ENCODE measurements at places on chromosomes 16 and 17.
A peak's percentile ranks its signal among the peaks of the same experiment; 100 is the strongest.

- no peak for DNase-seq
Observed at GRCh38 chr17:40319651-40320540, 10.9 kb downstream of the RARA start.

GRCh38 chr17:3969963-3970362 lies 5.7 kb upstream of the ATP2A3 start:
- DNase-seq: no peak

GRCh38 chr16:48911700-48912099 lies 301.7 kb upstream of the N4BP1 start:
- peak; percentile 4 for DNase-seq

- no peak for DNase-seq
Observed at GRCh38 chr16:80517846-80518245, 22.9 kb upstream of the DYNLRB2 start.

GRCh38 chr17:12656354-12656753 lies 9.3 kb upstream of the MYOCD start:
- no peak for DNase-seq

DNA sequence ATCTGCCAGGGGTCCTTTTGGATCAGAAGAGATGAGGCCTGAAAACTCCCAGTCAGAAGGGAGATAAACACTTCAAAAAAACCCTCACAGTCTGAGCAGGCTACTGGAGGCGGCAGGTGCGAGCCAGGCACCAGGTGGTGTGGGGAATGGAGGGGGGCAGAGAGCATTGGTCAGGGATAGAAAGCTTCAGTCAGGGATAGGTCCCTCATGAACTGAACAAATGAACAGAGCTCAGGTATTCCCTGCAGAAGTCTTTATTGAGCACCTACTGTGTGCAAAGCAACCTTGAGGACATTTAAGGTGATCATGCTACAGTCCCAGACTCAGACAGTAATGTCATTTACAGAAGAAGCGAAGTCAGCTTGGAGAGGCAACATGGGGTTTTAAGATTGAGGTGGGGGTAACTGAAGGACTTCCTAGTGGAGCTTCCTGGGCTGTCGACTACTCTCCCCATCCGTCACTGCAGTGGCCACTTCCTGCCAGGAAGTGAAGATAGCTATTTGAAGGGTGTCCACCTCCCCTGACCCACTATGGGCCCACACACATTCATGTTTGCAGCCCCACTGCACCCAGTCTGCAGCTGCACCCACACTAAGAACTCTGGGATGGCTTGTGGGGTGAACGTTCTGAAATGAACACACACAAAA lies 3.2 kb downstream of the KIFC3 start:
- no peak for DNase-seq

DNA sequence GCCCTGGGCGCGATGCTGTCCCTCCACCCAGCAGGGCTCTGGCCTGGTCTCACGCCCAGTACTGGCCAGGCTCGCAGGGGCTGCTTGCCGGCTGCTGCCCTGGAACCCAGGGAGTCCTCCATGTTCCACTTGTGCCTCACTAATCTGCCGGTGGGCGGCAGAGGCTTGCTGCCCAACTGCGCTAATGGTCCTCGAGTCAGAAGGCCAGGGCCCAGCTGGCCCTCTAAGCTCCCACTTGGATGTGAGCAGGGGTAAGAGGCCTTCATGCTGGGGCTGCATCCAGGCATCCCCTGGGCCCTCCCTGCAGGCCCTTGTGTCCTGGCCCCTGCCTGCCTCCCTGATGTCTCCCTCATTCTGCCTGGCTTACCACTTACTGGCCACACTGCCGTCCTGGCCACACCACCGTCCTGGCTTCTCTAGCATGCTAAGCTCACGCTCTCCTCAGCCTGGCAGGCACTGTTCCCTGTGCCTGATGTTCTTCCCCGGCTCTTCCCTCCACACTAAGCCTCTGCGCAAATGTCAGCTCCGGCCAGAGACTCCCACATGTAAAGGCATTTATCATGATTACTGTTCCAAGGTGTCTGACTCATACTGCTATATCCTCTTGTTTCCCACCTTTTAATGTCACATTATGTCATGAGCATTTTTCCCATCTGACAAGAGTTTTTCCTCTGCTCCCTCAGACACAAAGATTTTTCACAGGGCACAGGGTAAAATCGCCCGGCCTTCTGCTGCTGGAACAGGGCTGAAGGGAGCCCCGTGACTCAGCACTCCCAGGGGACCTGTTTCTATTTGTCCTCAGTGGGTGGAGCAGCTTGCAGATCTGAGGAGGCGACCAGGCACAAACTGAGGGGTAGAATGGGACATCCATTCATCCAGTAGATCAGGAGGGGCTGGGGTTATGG lies 15.9 kb downstream of the B9D1 start:
- DNase-seq: no peak

- peak; percentile 55 for DNase-seq
Observed at GRCh38 chr16:27313422-27314160, at the start of gene IL4R. TSS of gene IL4R (plus strand) at chr16:27313974. CDS start at chr16:27340204, 26,230 bp downstream.

DNA sequence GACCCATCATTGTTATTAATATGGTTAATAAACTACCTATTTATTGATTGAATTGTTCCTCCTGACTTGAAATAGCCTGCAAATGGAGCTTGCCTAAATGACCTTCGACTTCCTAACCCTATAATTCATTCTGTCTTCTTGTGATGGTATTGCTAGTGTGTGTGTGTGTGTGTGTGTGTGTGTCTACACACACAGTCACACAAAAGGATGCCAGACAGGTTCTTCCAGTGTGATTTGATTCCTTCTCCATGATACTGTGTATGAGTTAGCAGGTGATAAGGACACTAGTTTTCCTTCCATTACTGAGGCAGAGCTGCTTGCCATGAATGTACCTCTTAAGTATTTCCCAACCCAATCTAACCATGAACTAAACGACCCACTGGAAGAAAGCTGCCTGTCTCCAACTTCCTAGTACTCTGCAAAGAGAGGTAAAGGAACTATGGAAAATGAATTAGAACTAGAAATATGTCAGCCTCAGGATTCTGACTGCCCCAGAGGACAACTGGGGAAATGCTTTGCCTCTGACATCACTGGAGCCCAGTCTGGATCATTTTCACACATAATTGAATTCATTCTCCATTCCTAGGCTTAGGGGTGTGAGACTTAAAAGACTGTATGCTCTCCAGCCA lies 3.5 kb upstream of the CDC6 start:
- DNase-seq: peak; percentile 42

DNA sequence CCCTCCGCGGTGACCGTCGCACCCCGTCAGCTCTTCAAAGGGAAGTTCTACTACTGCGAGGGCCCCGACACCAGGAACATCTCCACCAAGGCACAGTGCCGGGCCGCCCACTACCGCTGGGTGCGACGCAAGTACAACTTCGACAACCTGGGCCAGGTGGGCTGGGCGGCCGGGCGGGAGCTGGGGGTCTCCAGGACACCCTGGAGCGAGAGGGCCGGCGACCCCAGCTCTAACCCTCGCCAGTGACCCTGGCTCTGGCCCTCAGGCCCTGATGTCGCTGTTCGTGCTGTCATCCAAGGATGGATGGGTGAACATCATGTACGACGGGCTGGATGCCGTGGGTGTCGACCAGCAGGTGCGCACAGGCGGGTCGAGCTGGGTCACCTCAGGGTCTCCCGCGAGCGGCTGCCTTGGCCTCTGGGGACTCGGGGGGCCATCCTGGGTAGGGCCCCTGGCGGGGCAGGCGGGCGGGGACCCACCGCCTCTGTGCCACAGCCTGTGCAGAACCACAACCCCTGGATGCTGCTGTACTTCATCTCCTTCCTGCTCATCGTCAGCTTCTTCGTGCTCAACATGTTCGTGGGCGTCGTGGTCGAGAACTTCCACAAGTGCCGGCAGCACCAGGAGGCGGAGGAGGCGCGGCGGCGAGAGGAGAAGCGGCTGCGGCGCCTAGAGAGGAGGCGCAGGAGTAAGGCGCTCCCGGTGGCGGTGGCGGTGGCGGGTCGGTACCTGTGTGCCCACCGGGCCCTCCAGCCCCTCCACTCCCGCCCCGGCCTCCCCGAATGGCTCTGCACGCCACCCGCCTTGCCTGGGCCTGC lies 13.4 kb downstream of the TPSG1 start:
- DNase-seq: no peak

DNA sequence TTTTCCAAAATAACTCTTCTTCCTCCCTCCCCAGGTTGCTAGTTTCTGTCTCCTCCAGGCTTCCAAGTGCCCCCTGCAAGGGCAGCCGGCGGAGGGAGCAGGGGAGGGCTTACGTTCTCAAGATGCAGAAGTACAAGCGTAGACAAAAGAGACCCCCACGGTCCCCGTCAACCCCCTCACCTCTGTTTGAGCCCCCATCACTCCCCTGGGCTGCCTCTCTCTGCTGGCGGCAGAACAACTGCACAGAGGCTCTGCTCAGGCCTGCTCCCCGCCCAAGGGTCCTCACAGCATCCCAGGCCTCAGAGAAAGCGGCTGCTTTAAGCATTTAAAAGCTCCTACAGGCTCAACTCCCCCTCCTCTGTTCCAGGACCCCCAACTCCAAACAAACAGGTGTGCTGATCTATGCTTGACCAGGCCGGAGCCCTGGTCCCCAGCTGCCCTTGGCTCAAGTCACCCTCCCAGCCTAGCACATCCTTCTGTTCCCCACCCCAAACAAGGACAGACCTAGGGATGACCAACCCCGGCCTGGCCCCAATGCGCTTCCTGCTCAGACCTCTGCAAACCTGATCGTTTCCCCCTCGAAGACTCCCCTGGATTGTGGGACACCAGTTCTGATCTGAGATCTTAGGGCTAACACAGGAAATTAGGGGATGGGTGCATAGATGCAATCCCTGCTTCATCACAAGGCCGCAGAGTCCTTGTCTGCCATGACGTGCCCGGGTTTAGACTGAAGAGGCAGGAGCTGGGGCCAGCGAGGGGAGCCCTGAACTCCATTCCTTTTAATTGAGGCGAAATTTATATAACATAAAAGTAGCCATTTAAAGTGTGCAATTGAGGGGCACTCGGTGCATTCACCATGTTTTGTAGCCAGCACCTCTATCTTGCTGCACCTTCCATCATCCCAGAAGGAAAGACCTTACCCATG lies 17.2 kb upstream of the RBFOX3 start:
- DNase-seq: no peak

DNA sequence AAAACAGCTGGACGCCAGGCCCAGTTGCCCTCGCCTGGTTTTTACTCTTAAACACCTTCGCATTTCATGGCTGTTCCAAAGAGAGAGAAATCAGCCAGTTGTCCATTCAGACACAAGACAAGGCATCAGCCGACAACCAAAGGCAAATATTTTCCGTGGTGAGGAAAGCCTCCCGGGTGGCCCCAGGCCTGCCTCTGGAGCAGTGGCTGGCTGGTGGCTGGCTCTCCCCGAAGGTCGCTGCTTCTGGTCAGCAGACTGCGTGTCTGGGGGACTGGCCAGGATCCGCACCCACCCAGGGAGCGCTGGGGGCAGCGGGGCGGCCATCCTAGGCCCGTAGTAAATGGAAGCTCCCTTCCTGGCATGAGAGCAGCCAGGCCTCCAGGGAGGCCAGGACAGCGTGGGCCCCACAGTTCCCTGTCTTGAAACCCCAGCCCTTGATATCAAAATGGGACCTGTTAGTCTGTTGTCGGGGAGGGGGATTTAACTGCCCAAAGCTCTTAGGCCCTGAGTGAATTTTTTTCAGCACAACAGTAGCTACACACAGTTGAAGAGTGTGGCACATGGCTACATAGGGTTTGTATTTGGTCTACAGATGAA lies 57.7 kb downstream of the SREBF1 start:
- DNase-seq: no peak

GRCh38 chr17:28675490-28675889 lies 13.5 kb downstream of the SUPT6H start:
- DNase-seq: no peak

DNA sequence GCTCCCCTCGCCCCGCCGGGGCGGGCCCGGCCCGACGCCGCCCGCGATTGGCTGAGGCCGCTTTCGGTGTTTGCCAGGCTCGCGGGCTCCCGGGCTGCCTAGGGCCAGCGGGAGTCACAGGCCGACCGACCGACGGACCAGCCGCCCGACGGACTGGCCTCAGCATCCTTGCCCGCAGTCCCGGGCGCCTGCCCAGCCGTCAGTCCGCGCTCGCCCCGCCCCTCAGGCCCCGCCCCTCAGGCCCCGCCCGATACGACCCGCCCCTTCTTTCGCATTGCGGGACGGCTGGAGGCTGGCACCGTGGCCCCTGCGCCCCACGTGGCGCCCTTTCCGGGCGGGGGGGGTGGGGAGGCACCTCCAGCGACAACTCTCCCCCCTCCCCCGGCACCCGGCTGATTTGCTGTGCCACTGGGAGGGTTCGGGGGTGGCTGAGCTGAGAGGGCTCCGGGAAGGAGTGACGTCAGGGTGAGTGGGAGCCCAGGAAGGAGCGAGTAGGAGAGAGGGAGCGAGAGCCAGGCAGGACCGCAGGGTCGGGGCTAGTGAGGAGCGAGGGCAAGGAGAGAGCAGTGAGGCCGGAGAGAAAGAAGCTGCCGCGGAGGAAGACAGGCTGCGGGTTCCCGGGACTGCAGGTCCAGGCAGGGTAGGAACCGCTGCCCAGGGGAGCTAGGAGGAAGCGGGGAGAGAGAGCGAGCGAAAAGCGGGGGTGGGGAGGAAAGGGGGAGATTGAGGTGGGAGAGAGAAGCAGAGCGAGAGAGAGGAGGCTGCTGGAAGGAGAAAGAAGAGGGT lies at the start of gene ASPHD1:
TSS of gene ASPHD1 (plus strand) at position 387 of the 786 bp plus-strand sequence. CDS start 484 bp downstream, outside the sequence.
- peak; percentile 66 for DNase-seq

GRCh38 chr16:88983771-88984687 lies 7.0 kb upstream of the CBFA2T3 start:
- DNase-seq: no peak

DNA sequence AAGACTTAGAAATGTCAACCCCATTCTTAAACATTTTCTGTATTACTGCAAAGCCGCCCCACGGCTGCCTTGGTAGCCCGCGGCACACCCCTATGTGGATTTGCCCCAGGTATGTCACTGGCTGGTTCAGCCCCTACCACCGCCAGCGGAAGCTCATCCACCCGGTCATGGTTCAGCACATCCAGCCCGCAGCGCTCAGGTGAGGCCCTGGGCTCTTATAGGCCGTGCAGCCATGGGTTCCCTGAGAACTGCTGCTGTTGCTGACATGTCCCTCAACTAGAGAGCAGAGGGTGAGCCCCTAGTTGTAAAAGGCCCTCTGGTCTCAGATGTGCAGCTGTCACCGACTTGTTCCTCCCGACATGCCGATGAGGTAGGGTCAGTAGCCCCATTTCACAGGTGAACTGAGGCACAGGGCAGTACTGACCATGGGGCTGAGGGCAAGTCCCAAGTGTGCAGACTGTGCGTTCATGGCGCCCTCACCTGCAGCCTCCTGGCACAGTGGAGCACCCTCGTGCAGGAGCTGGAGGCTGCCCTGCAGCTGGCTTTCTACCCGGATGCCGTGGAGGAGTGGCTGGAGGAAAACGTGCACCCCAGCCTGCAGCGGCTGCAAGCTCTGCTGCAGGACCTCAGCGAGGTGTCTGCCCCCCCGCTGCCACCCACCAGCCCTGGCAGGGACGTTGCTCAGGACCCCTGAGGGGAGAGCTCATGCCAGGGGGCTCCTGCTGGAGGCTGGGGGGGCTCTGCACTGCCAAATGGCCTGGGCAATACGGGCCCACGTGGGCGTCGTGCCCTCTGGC lies 8.7 kb downstream of the CYBC1 start:
- DNase-seq: no peak

- DNase-seq: no peak
Observed at GRCh38 chr17:5978496-5978895, 91.7 kb upstream of the WSCD1 start.

DNA sequence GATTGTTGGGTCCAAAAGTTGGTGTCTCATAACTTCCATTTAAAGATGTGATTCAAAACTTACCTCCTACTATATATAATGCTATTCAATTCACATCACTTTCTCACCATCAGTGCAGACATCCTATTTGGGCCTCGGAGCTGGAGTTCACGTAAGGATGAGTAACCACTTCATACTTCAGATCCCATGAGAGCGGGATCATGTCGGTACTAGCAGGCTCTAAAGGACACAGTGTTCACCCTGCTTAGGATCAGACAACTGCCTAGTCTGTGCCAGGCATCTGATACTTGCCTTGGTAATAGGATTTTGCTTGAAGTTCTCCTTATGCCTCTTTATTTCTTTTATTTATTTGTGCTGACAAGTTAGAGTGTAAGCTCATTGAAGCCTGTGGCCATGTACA lies 39.5 kb downstream of the RBFOX1 start:
- no peak for DNase-seq

Measured in LoVo (cell line).